Activated T-helper 1 cell treated with anti-CD3 and anti-CD28 coated beads, Interleukin-12 subunit alpha, Interleukin-12 subunit beta, Interleukin-2, Interleukin-4 antibody, amounts not matched to agents 30 ng/mL and 10 ng/mL and 1 ng/mL, durations not matched to agents 14 hours and 24 hours and 36 hours (primary cell): ENCODE measurements at places on chromosomes 2 and 18.

GRCh38 chr18:57080479-57080878 lies 66.4 kb upstream of the BOD1L2 start:
- no peak for DNase-seq

DNA sequence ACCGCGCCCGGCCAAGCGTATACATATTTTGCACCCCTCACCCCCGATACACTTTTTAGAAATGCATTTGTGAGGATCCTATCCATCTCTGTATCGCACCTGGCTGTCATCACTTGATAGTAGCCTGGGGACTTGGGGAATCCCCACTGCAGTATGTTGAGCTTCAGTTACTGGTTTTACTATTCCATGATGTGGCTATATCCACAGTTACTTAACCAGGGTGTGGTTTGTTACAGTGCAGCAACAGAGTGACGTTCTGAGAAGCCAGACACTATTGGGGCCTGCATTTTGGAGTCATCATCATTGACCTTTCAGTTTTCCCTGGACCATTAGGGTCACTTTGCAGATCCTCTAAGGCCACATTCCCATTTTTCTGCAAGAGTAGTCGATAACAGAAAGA lies 212.7 kb downstream of the AGAP1 start:
- no peak for DNase-seq

DNA sequence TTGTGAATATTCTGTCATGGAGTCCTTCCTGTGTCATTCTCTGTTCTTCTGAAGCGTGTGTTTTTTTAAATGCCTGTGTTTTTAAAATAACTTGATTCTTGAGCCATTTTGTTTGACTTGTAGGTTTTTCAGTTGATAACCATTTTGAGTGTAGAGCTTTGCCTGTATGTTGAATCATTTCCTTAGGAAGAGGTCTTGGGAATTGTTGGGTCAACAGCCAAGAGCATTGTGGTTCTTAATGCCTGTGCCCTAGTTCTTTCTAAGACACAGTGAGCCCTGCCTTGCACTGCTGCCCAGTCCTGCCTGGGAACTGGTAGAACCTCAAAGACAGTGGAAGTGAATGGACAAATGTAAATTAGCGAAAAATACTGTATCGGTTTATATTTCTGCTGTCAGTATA lies 25.9 kb downstream of the RAB12 start:
- no peak for DNase-seq

DNA sequence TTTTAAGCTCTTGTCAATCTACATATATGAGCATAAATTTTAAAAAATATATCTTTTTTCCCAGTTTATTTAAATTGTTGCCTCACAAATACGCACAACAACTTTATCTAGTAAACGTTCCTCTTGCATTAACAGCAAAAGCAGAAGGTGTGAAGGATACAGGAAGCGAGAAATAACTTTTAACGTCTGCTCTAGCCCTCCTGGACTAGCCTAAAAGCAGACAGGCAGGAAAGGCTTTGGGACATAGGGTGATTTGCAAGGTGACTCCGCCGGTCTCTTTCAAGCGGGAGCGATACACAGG lies 434 bp upstream of the DUSP19 start:
- DNase-seq: no peak

DNA sequence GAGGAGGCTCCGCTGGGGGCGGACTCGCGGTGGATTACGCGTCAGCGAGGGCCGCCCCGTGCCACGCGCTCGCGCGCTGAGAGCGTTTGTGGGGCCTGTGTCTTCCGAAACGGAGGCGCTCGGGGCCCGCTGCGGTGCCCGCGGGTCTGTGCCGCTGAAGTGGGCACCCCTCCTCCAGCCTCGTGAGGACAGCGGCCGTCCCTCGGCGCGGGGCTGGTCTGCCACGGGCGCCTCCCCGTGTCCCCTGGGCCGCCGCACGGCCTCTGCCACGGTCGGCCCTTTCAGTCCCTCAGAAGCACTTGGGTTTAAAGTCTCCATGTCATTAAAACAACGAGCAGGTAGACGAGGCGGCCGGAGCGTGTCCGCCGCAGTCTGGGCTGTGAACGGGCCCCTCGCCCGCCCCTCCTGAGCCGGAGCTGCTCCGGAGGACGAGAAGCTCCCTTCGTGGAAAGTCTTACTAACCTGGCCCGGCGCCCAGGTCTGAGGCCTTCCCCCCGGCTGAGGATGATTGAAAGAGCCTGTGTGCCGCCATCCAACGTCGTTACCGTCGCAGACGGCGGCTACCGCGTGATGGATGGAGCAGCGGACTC lies 97.6 kb downstream of the NFATC1 start:
- DNase-seq: no peak

DNA sequence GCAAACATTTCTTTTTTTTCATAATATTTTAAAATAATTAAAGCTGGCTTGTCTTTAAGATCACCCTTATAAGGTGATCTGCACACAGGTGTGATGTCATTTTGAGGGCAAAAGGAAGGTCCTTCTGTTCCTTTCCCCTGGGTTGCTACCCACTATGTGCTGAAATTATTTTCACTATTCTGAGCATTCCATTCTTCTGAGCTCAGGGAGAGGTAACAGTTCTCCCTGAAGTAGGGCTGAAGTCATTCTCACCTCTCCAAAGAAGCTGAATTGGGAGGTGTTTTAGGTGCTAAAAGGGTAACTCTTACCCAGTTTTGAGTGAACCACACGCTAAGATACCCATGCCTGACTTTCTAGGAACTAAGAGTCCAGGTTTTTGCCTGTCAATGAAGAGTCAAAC lies 247.6 kb downstream of the SLC4A3 start:
- no peak for DNase-seq

- no peak for DNase-seq
These were observed 526.9 kb downstream of the SLC4A3 start for GRCh38 chr2:220154304-220154703.

DNA sequence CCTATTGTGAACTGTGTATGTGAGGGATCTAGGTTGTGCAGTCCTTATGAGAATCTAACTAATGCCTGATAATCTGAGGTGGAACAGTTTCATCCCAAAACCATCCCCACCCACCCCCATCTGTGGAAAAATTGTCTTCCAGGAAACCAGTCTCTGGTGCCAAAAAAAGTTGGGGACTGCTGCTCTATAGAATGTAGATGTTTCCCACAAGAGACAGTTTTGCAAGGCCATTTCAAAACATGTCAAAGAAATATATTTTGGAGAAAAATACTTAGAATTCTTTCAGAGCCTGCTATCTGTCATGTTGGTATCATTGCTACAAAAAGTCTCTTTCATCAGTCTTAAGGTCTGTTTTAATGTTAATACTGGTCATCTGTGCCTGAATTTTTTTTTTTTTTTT lies 4.1 kb upstream of the SLC39A10 start:
- no peak for DNase-seq

DNA sequence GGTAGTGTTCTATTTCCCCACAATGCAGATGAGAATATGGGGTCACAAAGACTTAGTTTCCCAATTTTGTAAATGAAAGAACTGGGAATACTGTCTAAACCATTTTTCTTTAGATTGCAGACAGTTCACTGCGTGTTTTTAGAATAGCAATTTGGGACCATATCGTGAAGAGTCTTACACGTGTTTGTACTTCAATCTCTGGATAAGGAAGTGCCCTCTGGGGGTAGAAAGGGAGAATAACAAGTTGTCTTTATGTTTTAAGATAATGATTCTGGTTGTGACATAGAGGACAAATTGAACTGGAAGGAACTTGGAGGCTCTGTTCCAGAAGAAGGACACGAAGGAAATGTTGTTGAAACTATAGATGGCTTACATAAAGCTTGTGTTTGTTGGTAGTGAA lies 457.7 kb downstream of the CBLN2 start:
- no peak for DNase-seq

- no peak for DNase-seq
These were observed 3.5 kb downstream of the ATP6V1B1 start for GRCh38 chr2:70939001-70939838.

GRCh38 chr18:7609617-7610016 lies 42.5 kb downstream of the PTPRM start:
- DNase-seq: no peak

- no peak for DNase-seq
These were observed 277.8 kb downstream of the SETBP1 start for GRCh38 chr18:44958455-44958854.

GRCh38 chr2:236642584-236643291 lies 73.1 kb downstream of the ACKR3 start:
- no peak for DNase-seq

- no peak for DNase-seq
These were observed 36.6 kb downstream of the GLI2 start for GRCh38 chr2:120772261-120772660.
